ENCODE measurements at places on chromosomes 1 and 21.

DNA sequence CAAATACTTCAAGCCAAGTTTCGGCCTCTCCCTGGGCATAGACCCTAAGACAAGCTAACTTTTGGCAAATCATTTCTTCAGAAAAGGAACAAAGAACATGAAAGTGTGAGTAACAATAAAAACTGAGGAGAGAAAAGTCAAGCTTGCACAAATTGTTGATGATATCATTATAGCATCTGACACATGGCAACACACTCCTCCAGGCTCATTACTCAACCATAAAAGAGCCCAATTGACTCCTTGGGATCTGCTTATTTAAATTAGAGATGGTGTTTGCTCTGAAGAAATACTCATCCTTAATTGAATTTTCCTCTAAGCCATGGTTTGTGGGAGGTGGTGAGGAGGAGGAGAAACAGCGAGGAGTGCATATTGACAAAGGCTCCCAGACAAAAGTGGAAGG, 54.5 kb downstream of the TNFSF4 start:
- DNase-seq = no peak

DNA sequence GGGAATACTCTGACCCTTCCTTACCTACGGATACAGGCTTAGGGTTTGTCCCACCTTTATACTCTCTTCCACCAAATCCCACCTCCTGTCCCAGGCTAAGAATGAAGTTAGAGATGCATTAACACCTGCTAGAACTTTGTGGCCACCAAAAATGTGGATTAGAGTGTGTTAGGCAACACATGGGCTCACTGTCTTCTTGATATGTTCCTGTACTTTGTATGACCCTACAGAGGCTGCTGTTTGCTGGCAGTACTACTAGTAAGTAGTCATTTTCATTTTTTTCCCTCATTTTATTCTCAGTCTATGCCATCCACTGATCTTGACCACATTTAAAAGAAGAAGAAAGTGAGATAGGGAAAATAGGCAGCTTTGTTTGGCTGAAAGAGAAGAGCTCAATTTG, 21.0 kb upstream of the TMEM39B start:
- DNase-seq = no peak

GRCh38 chr1:201648066-201648906, 109.4 kb downstream of the NAV1 start:
- DNase-seq = peak; percentile 55

GRCh38 chr1:222233444-222234158, 314.3 kb downstream of the HHIPL2 start:
- DNase-seq = no peak

DNA sequence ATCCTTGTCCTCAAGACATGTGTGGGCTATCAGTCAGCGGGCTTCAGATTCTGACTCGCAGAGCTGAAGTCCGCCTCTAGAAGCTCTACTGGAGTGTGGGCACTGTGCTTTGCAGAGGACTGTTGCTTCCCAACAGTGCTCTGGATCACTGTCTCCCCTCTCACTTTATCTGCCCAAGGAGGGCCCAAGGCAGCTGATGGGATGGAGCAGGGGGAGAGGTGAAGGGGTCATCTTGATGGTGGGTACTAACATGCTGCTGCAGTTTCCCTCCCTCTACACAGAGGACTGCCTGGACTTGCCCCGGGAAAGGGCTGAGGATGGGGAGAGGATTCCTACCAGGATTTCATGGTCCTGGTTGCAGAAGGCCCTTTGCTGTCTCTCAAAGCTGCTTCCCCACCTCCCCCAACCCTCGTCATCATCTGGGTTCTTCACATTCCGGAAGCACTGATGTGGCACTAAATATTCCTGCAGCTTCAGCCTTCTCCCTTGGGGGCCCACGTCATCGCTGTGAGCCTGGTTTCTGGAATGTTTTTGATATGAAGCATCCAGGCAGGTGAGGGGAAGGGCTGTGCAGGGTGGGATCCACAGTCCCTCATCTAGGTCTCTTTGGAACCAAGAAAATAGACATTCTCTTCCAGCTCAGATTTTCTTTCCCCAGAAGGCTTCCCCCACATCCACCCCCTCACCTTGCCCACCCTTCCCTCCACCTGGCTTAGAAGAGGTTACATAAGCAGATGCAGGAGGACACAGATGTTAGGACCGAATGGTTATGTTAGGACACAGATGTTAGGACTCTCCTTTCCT, 23.2 kb downstream of the NUAK2 start:
- no peak for DNase-seq

GRCh38 chr21:43997766-43998742, 14.1 kb upstream of the TRAPPC10 start:
- peak; percentile 30 for DNase-seq

DNA sequence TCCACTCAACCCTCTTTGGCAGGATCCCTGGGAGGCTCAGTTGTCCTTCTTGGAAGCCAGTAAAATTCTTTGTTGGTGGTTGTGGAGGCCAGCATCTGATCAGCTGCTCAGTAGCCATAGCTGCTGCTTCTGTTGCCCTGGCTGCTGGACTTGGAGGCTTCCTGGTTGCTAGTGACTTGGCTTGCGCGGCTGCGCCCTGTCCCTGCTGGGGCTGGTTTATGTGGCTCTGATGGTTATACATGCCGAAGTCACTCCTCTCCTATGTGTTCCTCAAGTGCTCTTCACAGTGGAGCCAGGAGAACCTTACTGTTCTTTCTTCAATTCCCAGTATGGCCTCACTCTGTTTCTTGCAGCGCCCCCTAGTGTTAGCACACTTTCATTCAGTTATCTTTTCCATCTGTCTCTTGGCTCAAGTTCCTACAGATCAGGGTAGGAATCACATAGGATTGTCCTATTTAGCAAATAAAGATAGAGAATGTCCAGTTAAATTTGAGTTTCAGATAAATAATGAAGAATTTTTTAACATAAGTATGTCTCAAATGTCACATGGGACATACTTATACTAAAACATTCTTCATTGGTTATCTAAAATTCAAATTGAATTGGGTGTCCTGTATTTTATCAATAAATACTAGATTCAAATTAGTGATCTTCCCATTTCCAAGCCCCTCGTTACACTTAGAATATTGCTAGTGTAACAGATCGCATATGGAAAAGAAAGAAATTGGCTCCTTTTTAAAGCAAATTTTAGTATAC, 176.5 kb downstream of the TGFB2 start:
- peak; percentile 47 for DNase-seq

GRCh38 chr1:74683656-74684055, 10.1 kb upstream of the ERICH3 start:
- no peak for DNase-seq

DNA sequence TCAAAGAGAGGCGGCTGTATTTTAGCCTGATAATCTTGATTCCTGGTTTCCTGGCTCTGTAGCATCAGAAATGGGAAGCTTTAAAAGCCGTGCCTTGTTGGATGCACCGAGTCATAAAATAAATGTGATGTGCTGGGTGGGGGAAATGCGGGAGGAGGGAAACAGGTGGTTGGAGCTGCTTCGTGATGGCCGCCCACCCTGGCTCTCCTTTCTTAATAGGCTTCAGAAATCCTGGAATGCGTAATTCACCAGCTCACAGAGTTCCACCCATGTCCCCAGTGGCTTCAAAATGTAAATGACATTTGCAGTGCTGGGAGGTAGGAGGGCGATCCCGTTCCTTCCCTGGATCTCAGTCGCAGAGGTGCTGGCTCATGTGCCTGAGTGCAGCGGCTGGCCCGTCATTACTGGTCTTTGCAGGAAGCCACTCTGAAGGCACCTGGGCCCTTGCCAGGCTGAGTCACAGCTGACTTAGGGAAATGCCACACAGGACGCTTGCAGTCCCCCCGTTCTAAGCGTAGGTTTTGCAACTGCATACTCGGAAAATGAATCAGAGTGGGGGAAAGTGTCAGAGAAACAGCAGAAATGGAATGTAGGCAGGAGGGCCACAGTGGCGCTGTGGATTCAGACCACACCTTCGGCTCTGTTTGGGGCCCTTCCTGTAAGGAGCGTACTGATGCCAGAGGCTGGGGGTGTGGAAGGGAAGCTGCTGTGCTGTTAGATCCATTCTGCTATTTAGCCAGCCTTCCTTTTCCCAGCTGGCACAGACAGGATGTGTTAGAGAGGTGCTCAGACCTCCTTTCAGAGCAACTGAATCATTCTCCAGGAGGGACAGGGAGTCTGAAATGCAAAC, 37.6 kb downstream of the GALNT2 start:
- peak; percentile 97 for DNase-seq

GRCh38 chr1:228474507-228474906, 12.7 kb upstream of the RNF187 start:
- no peak for DNase-seq

- no peak for DNase-seq
Measured at GRCh38 chr1:157369808-157370521, 182.3 kb downstream of the FCRL5 start.

DNA sequence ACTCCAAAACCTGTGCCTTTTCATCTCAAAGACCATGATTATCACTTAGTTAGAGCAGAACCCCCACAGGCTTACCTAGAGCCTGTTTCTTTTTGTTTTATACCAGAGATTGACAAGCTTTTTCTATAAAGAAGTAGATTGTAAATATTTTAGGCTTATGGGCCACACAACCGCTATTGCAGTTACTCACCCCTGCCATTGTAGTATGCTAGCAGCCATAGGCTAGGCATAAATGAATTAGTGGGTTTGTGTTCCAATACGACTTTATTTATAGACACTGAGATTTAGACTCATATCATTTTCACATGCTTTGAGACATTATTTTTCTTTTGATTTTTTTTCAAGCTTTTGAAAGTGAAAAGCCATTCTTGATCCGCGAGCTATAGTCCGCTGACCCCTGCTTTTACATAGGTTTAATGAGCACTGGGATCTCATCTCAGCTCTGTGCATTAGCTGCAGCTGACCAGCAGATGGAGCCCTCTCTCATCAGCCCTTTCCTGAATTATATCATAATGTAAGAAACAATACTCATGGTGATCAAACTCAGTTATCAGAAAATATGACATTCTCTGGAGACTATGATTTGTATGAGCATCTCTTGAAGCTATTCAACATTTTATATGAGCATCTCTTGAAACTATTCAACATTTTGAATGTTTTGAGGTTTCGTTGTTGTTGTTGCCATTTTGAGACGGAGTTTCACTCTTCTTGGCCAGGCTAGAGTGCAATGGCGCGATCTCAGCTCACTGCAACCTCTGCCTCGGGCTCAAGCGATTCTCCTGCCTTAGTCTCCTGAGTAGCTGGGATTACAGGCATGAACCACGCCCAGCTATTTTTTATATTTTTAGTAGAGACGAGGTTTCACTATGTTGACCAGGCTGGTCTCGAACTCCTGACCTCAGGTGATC, 111.9 kb upstream of the L1TD1 start:
- no peak for DNase-seq

DNA sequence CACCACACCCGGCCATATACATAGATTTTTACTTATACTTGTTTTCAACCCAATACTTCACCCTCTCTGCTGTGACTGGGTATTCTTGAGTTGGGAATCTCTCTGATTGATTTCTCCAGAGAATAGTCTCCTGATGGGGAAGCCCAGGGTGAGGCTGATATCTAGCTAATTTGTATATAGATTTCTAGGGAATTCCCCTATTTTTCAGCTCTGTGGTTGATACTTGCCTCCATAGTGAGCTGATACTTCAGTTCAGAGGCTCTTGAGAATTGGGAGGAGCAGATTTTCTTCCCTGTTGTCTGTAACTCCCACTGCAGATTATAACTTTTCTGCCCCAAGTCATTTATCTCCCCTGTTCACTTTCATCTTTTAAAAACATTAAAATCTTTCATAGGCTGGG, 14.5 kb upstream of the SH3BGRL3 start:
- no peak for DNase-seq

- DNase-seq = no peak
Measured at GRCh38 chr1:185567440-185567839, 166.8 kb upstream of the HMCN1 start.

DNA sequence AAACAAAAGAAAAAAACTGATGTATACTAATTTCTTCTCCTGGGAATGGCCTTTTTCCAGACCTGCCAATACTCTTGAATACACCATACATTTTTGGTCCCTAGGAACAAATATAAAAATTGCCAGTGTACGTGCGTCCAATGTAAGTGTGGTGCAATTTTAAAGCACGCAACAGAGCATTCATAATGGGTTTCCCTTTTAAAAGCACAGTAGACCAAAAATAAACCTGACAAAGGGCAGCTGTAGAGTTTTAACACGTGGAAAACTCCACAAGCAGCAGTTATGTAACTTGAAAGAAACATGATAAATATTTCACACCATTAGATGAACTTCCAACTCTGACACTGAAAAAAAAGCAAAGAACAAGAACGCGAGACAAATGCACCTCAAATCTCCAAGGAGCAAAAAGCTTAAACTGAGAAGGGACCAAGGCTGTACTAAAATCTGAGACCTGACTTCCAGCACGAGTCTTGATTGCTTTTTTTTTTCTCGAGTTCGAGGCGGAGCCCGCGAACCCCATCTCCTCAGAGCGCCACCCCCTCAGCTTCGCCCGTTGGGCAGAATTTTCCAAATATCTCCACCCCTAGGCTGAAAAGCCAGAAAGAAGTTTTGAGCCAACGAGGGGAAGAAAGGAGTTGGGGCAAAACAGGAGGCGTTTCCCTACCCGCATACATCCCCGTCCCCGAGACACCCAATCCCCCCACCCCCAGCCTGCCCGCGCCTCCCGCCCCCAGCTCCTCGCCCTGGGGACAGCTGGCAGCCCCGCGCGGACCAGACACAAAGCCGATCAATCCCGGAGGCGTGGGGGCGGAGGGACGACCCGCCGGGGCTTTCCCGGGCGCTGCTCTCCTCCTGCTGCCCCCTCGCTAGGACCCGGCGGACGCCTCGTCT, at the start of gene JAM2:
Gene JAM2, plus strand, starts transcription at position 599 of the 891 bp plus-strand sequence. CDS start 564 bp downstream, outside the sequence.
- peak; percentile 48 for DNase-seq

GRCh38 chr1:204323887-204324286, 35.8 kb downstream of the PLEKHA6 start:
- no peak for DNase-seq

GRCh38 chr1:31569596-31570173, 6.6 kb upstream of the TINAGL1 start:
- DNase-seq = no peak

- DNase-seq = no peak
Measured at GRCh38 chr1:198273748-198274295, 117.0 kb downstream of the NEK7 start.

DNA sequence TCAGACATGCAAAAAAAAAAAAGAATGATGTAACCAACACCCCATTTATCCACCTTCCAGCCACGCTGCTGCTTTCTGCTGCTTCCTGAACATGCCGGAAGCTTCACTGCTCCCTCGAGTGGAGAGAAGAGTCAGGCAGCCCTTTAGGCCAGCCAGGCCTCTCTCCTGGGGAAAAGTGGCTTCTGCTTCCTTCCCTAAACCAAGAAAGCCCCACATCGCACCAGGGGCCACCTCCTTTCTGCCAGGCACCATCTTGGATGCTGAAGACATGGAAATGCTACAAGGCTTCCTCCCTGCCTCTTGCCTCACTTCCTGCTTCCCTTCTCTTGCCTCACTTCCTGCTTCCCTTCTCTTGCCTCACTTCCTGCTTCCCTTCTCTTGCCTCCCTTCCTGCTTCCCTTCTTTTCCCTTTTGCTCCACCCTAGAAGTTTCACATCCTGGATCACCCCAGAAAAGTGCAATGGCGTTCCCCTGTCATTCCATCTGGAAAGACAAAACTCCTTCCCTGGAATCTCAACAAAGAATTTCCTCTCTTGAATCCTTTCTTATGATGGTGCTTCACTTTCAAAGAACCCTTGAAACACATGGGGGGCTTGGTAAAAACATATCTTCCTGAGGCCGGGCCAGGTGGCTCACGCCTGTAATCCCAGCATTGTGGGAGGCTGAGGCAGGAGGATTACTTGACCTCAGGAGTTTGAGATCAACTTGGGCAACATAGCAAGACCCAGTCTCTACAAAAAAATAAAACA, 18.7 kb downstream of the TNFRSF8 start:
- no peak for DNase-seq

GRCh38 chr1:227654858-227655752, 80.0 kb downstream of the JMJD4 start:
- DNase-seq = no peak

- DNase-seq = no peak
Measured at GRCh38 chr1:9875636-9876000, 34.5 kb downstream of the CTNNBIP1 start.

GRCh38 chr1:117110774-117111173, 10.8 kb downstream of the TRIM45 start:
- no peak for DNase-seq
